ENCODE measurements at places on chromosomes 12 and 14.

GRCh38 chr14:66395300-66395699 is 90.9 kb upstream of the CCDC196 start:
- DNase-seq = no peak

DNA sequence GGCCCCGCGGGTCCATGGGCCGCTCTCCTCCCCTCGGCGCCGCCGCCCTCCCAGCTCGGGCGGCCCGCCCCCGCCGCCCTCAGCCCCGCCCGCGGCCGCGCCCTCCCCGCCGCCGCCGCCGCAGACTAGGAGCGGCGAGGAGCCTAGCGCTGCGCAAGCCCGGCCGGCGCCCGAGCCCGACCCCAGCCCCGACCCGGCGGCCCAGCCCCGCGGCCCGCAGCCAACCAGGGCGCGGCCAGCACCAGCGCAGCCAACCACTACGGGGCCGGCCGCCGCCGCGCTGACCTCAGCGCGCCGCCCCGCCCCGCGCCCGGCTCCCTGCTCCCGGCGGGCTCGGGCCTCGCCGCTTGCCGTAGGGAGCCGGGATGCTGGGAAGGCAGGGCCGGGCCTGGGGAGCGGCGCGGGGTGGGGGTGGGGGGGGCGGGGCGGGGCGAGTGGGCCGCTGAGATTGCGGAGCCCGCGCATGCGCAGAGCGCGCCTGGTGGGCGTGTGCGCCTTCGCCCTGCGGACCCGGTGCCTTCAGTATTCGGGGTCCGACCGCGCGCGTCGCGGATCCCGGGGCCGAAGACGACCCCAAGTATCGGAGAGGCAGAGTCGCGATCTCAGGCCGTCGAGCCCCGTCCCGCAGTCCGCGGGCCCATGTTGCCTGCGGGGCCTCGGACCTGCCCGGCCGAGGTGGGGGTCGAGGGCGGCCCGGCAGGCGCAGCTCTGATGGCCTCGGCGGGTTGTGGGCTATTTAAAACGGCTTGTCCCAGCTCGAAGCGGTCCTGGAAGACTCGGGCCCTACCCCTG is at the start of gene CDC42BPB:
Gene CDC42BPB, minus strand, starts transcription at position 178 of the 792 bp plus-strand sequence. CDS start 376 bp downstream, outside the sequence.
- no peak for DNase-seq

DNA sequence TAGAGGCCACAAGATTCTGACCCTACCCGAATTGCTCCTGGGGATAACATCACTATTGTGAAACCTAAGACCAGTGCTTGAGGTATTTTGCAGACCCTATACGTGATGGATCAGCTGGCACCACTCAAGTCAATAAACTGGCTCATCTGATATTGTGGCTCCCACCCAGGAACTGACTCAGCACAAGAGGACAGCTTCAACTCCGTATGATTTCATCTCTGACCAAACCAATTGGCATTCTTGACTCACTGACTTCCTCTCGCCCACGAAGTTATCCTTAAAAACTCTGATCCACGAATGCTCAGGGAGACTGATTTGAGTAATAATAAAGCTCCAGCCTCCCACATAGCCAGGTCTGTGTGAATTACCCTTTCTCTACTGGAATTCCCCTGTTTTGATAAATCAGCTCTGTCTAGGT is 1036.1 kb upstream of the TMEM132C start:
- DNase-seq = no peak

DNA sequence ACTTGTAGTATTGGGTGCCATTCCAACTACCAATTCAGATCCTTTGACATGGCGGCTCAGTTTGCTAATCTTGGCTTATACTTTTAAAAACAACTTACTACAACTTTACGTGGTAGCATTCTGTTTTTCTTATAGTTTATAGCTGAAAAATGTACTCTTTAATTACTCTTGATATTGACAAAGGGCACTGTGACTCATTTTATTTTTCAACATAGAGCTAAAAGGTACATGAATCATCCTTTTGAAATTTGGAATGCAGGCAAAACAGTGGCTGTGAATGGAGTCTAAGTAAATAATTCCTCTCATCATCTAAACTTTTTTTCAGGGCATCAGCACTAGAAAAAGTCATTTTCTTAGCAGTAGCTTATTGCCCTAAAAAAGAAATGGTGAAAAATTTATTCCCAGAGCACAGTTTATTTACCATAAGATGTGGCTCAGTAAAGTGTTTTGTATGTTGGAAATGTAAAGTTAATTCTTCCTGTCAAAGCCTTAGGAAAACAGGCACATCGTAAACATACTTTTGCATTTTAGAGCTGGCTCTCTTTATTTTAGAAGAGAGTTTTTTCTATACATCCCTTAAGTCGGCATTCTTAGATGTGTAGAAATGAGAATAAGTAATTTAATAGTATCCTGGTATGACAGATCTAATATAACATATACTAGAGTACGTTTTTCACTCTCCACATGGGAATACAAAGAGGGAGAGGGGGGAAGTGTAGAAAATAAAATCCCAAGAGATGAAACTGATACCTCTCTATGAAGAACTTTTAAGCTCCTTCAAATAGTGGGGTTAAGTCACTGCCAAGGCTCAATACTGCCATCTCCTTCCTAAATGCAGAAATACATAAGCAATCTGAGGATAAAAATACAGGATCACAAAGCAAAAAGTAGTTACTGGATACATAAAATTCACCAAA is 55.2 kb downstream of the SLC25A21 start:
- no peak for DNase-seq

- DNase-seq = no peak
Observed at GRCh38 chr14:32594766-32595165, 265.7 kb downstream of the AKAP6 start.

DNA sequence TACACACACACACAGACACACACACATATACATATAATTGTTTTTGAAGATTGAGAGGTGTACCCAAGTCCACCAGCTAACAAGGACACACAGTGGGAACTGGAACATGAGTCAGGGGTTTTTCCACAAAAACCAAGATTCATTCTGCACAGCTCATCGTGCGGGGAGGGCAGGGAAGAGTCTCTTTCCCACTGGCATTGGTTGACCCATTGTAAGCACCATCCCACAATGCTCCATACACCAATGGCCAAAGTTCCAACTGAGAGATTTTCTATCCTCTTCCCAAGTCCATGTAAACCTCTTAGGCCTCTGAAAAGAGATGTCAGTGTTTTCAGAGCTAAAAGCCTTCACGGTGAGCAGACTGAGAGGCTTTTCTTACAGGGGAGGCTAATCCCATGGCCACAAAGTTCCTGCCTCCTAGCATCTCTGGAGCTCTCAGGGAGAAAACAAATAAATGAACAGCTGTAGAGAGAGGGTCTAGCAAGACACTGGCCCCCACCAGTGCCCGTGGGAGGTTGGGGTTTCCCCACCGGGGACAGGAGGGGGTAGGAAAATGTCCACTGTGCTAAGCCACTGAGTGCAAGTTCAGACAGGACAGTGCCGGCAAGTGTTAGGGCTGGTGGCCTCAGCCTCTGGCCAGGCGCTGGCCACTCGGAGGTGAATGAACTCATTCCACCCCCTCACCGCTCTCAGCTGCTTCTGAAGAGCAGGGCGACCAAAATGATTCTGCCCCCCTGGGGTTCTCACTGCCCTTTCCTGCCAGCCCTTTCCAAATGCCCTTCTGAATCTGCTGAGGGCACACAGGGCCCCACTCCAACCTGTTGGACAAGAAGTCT is 21.5 kb upstream of the TC2N start:
- no peak for DNase-seq

- no peak for DNase-seq
Observed at GRCh38 chr14:105376521-105377440, 21.6 kb upstream of the TEX22 start.

DNA sequence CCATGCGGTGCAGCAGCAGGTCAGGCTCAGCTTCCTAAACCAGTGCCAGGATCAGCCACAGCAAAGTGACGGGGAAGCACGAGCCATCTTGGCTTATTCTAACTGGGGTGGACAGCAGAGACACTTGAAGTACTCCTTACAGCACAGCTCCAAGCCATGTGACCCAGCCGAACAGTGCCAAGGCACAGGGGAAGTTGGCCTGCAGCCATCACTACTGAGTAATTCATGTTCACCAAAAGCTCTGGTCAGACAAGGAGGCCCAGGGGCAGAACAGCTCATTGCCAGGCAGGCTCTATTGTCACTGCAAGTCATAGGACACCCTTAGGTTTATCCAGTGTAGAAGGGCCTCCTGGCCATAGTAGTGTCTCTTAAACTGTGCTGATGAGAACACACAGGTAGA is 23.4 kb upstream of the SLC35F4 start:
- DNase-seq = no peak

GRCh38 chr12:54166567-54167499 is 22.0 kb downstream of the SMUG1 start:
- DNase-seq = no peak

GRCh38 chr12:77167801-77168200 is 102.4 kb upstream of the E2F7 start:
- DNase-seq = no peak

- DNase-seq = no peak
Observed at GRCh38 chr12:79451978-79452377, 238.8 kb downstream of the PAWR start.

- no peak for DNase-seq
Observed at GRCh38 chr12:124516850-124517249, 50.6 kb downstream of the NCOR2 start.
